Stimulated activated CD8-positive, alpha-beta memory T cell treated with anti-CD3 and anti-CD28 coated beads, Interleukin-4, amount 100 ng/mL, for 24 hours (primary cell): ENCODE measurements at places on chromosomes 16 and 17.
A peak's percentile ranks its signal among the peaks of the same experiment; 100 is the strongest.

GRCh38 chr16:8583732-8584131 is 6.6 kb downstream of the TMEM114 start:
- no peak for DNase-seq

DNA sequence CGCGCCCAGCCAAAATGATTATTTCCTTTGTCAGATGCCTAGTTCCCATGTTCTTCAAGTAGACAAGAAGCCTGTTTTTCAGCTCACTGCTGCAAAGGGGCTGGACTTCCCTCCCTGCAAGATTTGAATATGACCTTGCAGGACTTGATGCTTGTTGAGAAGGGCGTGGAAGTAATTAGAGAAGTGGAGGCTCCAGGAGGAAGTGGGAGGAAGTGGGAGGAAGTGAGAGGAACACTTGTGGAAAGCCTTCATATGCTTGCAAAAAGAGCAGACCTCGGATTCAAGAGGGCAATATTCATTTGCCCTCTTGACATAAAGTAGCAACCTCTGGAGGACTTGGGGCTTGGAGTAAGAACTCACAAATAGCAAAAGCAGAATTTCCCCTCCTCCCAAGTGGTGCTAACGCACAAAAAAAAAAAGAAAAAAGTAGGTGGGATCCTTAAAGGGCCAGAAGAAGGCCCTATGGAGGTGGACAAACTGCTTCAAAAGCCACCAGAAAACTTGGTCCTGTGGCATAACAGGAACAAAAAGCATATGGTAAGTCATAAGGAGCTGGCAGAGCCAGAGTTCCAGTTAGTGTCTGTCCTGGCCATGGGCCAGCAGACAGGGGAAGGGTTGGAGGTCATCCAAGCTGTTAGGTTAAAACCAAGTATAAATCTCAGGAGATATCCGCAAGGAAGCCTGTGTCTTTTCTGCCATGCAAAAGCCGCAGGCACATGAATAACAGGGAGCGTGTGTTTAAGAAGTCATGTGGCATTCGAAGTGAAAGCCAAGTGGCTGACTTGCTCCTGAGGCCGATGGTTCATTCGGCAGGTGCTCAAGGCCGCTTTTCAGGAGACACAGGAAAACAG is 20.6 kb upstream of the PRKAR1A start:
- no peak for DNase-seq

DNA sequence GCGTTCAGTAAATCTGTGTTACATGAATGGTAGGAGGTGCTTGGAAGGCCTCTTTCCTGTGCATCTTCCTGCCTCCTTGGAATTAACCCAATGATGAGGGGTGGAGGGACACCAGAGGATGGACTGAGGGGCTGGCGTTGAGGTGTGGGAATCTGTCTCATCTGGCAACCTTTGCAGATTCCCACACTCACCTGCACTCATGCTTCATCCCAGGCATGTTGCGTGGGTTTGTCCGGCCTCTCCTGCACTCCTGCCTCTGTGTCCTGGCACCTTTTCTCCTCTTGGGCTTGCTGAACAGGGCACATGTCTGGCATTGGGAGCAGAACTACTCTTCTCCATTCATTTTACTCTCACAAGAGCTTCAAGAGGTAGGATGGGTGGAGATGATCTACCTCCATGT is 3.1 kb upstream of the IGFBP4 start:
- DNase-seq = no peak

DNA sequence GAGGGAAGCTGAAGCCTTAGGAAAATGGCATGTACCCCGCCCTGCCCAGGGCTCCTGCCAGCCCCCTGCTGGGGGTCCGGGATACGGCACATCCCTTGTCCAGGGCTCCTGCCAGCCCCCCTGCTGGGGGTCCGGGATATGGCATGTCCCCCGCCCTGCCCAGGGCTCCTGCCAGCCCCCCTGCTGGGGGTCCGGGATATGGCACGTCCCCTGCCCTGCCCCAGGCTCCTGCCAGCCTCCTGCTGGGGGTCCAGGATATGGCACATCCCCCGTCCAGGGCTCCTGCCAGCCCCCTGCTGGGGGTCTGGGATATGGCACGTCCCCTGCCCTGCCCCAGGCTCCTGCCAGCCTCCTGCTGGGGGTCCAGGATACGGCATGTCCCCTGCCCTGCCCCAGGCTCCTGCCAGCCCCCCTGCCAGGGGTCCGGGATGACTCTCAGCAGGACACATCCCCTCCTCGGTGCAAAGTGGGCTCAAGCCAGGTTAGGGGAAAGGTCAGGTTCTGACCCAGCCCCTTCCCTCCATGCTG is 43.2 kb downstream of the RPH3AL start:
- no peak for DNase-seq

DNA sequence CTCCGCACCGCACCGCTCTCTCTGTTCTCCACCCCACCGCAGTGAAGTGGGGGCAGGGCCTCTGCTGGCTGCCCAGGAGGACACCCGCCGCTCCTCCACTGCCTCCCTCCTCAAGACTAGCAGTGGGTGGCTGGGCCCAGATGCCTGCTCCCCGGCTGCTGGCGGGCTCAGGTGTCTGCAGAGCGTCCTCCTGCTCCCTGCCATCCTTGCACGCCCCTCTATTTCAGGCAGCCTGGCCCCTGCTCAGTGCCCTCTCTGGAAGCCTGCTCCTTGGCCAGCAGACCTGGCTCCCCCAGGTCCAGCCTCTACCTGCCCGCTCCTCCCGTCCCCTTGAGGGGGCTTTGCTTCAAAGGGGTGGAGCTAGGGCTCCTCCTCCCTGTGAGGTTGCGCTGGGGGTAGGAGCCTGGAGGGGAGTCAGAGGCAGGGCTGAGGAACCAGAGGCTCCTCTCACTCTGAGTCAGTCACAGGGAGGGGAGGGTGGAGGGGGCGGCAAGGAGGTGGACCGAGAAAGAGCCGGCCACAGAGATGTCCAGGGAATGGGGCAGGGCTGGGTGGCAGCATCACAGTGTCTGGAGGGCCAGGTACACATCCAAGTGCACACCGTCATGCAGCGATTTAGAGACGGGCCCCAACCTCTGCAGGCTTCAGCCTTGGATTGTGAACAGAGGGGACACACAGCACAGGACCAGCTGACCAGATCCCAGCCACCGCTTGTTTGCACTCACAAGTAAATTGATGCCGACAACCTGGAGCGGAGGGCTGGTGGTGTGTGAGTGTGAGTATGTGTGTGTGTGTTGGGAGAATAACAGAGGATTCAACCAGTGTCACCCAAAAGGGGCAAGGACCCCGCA is 9.8 kb upstream of the TMEM92 start:
- no peak for DNase-seq

GRCh38 chr16:2775765-2776499 is 1.1 kb downstream of the ELOB start:
- no peak for DNase-seq

DNA sequence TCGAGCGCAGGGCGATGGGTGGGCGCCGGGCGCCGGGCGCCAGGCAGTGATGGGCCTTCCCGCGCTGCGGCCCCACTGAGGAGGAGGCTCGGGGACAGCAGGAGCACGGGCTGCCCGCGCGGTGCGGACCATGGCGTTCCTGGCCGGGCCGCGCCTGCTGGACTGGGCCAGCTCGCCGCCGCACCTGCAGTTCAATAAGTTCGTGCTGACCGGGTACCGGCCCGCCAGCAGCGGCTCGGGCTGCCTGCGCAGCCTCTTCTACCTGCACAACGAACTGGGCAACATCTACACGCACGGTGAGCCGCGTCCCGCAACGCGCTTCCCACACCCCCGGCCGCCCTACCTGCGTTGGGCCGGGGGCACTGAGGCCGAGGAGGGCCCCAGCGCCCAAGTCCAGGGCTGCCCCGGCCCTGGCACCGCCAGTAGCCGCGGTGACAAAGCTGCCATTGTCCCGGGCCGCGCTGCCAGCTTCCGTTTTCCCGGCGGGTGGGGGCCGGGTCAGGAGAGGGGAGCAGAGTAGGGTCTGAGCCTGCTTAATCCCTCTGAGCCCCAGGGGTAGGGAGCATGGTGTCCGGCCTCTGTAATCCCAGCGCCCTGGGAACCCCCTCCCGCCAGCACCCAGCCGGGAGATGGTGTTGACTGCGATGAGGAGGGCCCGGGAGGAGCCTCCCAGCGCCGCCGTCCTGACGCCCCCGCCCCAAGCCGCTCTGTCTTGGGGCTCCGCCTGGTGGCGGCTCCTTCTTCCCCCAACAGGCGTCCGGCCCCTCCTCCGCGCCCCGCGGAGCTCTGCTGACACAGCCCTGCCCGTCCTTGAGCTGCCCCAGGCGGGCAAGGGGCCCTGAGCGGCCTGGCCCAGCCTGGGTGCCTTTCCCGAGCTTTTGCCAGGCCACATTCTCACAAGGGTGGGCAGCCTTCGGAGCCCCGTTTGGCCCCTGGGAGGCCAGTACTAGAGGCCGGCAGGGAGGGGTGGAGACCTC is 685 bp downstream of the PAQR4 start:
- DNase-seq = peak; percentile 67

GRCh38 chr17:69198238-69198637 is 30.4 kb downstream of the ABCA10 start:
- no peak for DNase-seq

DNA sequence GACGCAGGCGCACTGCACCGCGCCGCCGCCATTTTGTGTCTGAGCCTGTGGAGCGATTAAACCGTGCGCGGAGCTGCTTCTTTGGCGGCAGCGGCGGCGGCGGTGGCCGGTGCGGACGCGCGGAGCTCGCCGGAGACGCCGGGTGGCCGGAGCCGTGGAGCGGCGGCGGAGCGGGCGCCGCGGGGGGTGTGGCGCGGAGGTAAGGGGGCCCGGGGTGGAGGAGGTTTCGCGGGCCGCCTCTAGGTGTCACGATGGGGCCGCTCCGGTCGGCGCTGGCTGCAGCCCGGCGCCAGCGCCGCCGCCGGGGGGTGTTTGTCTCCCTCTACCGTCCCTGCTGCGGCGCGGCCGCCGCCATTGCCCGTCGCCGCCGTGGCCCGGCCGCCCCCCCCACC is at the start of gene CTCF:
Gene CTCF (plus strand): TSS at position 1 of the 392 bp plus-strand sequence. CDS start 48,307 bp downstream, outside the sequence.
- DNase-seq = peak; percentile 68

GRCh38 chr16:90020260-90020837 is 1.1 kb upstream of the DBNDD1 start:
- DNase-seq = no peak

DNA sequence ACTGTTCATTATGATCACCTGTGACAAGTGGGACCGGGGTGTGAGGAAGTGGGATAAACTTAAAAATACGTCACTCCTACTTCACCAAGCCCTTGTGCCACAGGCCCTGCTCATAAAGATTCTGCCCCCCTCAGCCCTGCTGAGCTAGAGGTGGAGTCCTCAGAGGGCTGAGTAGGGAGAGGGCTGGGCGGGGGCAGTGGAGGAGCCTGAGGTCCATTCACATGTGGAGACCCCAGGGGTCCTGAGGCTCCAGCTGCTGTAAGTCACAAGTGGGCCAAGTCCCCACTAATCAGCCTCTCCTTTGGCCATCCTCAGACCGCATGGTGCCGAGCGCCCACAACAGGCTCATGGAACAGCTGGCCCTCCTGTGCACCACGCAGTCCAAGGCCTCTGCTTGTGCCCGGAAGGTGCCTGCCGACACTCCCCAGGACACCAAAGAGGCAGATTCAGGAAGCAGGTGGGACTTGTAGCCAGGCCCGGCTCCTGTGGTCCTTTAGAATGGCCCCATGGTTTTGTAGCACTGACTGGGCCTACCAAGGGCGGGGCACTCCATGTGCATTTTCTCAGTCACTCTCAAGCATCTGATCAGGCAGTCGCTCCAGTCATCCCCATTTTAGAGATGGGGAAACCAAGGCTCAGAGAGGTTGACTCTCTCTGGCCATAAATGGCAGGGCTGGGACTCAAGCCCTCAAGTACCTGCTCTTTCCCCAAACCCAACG is 10.4 kb downstream of the DNAAF8 start:
- no peak for DNase-seq

GRCh38 chr16:55047903-55048497 is 117.3 kb downstream of the IRX5 start:
- no peak for DNase-seq

- DNase-seq = no peak
Measured at GRCh38 chr17:48992444-48992843, 4.7 kb upstream of the IGF2BP1 start.

GRCh38 chr17:79039886-79040285 is 15.9 kb downstream of the C1QTNF1 start:
- DNase-seq = no peak

DNA sequence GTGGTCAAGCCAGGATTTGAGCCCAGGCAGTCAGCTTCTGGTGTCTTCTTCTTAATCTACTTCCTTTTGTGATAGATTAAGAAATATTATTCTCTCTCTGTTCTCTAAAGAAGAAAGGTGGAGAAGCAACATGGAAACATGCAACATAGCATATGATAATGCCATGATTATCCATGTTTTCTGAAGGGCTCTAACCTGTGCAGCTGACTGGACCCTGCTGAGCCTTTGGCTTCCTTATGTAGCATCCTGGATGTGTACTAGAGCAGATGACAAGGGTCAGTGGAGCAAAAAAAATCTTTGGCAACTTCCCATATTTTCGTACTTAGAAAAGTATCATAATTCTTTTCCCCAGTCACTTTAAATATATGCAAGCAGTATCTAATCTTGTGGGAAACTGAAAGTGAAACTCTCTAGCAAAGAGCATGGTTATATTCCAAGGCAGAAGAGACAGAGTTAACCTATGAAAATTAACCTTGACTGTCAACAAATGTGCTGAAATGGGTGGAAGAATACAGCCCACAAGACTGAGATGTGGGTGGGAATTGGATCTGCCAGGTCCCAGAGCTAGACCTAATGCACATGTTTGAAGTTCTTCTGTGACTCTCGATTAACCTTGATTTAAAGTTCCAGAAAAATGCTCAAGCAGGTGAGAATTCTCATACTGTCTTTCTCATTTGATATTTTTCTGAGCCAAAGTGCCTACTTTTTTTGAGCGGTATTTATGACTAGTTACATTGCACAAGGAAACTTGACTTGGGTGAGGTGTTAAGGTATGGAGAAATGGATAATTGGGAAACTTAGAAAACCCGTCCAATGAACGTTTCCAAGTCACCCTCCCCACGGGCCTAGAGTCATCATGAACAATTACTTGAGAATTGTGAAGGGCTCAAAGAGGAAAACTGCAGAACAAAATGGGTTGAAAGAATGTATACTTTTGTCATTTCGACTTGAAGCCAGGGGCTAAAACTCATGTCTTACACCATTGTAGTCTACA is 248.6 kb downstream of the FTO start:
- DNase-seq = no peak

DNA sequence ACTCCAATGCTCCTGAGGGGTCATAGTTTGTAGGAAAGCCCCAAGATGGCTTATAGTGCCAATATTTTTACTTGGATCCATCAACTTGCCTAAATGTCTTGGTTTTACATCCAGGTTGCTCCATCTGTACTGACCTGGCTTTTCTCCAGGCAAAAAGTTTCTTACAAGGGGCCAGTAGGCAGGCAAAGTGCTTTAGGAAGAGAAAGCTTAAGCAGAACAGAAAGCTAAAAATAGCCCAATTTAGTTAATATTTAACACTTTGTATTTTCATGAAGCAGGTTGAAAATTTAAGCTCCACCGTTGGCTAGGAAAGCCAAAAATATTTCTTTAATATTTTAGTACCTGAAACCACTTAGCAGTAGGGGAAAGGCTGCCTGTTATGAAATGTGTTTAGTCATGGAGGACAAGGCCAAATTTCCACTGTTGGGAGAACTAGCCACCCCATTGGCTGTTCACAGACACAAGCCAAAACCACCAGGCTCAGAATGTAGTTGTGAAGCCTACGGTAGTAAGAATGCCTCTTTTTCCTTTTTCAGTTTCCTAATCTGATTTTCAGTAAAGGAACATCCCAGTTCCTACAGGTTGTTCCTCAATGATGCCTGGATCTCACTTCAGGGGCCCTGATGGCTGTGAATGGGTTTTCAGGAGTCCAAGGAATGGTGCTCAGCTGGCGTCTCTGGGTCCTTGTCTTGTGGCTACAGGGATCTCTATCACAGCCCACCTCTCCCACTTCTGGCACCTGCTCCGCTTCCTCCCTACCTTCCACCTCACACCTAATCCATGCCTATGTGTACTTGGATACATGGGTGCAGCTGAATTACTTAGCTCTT is 324.8 kb downstream of the PMP22 start:
- DNase-seq = no peak
